Activated CD8-positive, alpha-beta memory T cell treated with anti-CD3 and anti-CD28 coated beads for 4 hours (primary cell): ENCODE measurements at places on chromosomes 3 and 15.

GRCh38 chr3:30319713-30320112 is 286.7 kb upstream of the TGFBR2 start:
- peak; percentile 1 for DNase-seq

DNA sequence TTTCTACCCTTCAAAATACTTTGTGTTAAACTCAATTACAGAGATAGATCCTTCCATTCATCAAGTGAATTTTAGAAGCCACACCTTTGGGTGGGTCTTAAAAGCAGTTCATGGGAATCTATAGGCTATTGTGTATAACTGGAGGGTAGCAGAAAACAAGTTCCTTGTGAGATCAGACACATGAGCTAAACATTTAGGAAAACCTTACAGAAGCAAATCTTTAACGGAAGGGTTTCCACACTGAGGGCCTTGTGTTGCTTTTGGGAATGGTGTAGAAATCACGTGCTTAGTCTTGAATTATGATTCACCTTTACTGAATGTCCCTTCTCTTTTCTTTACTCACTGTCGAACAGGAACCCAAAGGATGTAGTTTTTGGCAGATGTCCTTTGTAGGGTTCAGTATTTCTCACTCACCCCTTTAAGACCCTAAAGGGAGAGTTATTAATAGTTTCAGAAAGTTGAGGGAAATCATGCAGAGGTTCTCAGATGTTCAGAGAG is 257.3 kb upstream of the CTDSPL start:
- no peak for DNase-seq

DNA sequence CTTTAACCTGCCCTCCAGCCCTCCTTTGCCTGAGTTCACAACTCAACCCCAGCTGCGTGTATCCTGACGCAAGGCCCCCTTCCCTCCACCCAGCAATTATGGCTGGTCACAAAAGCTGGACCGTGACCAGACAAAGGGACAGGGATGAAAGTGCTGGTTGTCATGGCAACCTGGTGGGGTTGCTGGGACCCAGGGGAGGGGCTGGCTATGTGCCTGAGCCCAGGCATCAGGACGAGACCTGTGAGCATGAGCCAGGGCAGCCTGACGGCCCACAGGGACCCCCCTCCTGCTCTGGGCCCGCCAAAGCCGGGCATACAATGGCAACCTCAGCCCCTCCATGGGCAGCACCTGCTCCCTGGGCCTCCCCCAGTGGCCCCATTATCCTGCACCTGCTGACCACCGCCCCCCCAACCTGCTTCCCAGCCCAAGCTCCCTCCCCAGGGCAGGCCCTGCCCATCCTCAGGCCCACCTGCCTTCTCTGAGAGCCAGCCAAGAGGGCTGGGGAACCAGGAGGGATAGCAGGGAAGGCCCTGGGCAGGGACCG is 4.5 kb upstream of the DNAH1 start:
- DNase-seq: no peak

- DNase-seq: no peak
Measured at GRCh38 chr3:14765576-14766427, 53.0 kb upstream of the FGD5 start.

DNA sequence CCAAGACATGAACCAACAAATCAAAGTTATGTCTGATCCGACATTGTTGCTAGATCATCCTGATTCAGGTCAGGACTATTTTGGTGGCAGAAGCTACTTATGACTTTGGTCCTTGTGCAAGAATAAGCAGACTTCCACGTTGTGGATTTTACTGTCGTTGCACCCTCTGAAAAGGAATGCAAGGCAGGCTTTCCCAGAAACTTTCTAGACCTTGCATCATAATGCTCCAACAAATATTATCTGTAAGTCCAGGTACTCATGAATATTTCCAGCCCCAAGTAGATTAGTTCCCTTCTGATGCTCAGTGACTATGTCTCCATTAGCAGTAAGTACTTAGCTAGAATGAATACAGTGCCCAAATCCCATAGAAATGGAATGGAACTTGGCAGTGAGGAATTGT is 203.3 kb upstream of the LRRFIP2 start:
- DNase-seq: no peak

DNA sequence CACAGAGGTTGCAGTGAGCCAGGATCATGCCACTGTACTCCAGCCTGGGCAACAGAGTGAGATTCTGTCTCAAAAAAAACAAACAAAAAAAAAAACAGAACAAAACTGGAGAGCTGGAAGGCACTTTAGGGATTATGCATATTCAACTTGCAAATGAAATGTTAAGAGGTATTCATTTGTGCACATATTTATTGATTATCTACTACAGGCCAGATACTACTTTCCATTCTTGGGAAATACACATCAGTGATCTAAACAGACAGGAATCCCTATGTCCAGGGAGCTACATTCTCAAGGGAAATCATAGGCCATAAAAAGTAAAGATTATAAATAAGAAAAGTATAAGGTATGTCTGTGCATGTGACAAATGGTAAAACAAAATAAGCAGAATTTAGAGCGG is 322.6 kb downstream of the GABRG3 start:
- no peak for DNase-seq

DNA sequence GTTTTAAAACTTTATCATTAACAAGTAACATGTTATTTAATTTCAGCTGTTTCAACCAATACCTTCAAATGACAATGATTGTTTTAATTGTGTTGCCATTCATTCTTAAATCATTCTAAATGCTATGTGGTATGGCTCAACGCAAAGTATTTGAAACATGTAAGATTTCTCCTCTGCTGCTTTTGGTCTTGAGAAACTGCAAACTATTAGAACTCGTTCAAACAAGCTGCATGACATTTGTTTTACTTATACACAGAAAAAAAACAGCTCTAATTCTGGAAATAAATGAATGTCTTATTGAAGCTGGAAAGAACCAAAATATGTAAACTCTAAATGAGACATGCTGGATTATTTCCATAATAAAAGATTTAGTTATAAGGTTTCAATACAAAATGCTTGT is 29.3 kb downstream of the FBN1 start:
- DNase-seq: no peak

DNA sequence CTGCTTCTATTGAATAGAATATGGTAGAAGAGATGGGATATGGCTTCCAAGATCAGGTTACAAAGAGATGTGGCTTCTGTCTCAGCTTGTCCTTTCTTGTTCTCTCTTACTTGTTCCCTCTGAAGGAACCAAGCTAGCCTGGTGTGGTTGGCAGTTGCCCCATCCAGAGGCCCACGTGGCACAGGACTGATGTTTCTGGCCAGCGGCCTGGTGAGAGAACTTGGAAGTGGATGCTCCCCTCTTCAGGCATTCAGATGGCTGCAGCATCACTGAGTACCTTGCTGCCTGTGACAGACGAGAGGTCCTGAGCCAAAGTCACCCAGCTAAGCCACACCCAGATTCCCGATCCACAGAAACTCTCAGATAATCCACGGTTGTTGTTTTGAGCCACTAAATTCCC is 183.6 kb downstream of the NSMCE3 start:
- DNase-seq: no peak

DNA sequence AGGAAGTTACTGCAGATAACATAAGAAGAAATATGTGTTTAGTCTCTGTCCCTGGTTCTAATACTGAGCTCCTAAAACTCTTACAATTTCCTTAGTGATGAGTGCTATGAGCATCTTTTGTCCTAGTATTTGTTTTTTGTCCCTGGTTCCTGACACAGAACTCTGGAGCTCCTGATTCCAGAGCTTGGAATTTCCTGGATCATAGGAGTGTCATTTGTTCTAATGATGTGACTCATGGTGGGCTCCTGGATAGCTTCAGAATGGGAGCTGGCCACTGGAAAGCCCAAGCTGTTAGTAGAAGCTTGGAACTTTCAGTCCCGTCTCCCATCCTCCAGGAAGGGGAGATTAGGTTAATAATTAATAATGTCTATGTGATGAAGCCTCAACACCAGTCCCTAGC is 98.2 kb downstream of the CNTN6 start:
- no peak for DNase-seq

DNA sequence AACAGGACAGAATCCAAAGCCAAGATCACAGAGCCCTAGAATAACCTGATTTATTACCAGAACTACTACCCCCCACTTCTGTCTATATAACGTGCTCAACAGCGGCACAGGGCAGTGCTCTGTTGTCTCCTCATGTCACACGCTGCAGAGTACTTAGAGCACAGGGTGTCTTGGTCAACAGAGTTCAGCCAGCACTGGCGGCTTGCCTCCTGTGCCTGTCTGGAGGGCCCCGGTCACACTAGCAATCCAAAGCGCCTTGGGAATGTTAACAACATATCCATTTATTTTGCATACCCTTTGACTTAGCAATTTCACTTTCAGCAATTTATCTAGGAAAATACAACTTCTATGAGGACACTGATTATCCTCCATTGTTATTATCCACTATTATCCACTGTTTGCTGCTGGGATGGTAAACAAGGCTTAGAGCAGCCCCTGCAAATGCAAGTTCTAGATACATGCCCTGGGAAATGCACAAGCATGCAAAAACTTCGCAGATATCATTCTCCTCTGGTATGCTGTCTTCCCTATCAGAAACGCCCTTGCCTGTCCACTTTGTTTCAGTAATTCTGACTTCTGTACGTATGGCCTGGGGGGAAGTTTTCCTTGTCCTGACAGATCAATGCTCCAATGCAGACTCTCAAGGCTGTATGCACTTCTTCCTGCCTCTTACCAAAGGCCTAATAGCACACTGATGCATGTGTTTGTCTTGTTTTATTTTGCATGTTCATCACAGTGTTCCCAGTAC is 86.2 kb upstream of the OCA2 start:
- no peak for DNase-seq

GRCh38 chr3:192850451-192850981 is 67.1 kb downstream of the MB21D2 start:
- DNase-seq: peak; percentile 4

DNA sequence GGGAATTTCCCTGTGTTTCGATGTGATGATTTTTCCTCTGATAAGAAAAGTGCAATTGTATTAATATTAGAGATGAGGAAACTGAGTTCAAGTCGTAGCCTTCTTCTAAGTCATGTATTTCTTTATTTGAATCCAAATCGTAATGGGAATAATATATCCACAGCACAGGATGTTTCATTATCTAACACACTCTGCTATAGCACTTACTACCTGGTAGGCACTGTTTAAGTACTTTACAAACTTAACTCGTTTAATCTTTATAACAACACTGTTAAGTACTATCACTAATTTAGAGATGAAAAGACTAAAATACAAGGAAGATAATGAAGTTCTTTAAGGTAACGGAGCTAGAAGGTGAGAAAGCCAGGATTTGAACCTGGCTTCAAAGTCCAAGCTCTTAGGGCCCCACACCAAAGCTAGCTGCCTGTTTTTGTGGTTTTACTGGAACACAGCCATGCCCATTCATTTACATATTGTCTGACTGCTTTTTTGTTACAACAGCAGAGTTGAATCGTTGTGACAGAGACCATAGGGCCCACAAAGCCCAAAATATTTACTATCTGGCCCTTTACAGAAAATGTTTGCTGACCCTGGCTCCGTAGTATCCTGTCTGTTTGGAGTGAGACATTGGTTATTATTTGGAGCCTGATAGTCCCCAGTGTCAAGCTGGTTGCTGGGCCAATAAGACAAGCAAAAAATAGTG is 9.6 kb upstream of the ATP13A3 start:
- DNase-seq: no peak

GRCh38 chr15:65421360-65422215 is 1.2 kb downstream of the IGDCC4 start:
- no peak for DNase-seq

DNA sequence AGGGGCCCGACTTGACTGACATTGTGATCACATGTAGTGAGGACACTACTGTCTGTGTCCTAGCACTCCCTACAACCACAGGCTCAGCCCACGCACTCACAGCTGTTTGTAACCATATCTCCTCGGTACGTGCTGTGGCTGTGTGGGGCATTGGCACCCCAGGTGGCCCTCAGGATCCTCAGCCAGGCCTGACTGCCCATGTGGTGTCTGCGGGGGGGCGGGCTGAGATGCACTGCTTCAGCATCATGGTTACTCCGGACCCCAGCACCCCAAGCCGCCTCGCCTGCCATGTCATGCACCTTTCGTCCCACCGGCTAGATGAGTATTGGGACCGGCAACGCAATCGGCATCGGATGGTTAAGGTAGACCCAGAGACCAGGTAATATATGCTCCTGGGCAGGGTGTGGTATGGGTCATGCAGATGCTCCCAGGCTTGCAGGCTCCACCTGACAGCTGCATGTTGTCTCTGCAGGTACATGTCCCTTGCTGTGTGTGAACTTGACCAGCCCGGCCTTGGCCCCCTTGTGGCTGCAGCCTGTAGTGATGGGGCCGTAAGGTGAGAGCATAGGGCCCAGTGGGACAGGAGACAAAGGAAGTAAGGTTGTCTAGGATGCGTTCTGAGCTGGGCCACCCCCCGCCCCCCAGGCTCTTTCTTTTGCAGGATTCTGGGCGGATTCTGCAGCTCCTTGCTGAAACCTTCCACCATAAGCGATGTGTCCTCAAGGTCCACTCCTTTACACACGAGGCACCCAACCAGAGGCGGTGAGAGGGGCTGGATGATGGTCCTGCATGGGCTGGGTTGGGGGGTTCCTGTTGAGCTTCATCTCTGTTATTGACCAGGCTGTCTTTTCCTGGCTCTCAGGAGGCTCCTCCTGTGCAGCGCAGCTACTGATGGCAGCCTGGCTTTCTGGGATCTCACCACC is 4.4 kb downstream of the DALRD3 start:
- DNase-seq: no peak

DNA sequence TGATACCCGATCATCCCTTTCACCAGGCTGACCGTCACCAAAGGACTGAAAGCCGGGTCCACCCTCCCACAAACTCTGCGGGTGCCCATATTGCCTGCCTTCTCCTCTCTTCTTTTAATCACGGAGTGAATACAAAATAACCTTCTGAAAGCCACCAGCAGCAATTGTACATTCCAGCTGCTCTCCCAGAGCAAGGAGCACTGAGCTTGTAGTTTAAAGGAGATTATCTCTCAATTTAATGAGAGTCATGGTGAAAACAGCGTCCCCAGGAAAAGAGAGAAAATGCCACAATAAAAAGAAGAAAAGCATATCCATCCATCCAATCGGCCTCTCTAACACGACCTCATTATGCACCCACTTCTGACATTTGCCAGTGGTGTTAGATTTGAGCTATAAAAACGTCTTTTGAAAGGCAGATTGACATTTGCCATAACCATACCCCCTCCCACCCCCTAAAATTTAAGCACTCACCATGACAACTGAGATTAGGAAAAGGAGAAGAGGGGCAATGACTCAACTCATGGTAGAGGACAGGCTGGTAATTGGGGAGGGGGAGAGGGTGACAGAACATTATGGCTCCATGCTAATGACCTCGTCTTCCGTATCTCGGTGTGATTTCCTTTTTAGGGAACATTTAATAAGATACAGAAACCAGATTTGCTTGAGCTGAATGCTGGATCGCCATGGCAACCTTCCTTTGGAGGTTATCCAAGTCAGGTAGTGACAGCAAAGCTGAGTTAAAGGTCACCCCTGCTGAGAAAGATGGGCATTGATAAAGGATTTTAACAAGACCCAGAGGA is 106.2 kb downstream of the ST8SIA2 start:
- no peak for DNase-seq
